ENCODE measurements at places on chromosomes 1 and 21.

DNA sequence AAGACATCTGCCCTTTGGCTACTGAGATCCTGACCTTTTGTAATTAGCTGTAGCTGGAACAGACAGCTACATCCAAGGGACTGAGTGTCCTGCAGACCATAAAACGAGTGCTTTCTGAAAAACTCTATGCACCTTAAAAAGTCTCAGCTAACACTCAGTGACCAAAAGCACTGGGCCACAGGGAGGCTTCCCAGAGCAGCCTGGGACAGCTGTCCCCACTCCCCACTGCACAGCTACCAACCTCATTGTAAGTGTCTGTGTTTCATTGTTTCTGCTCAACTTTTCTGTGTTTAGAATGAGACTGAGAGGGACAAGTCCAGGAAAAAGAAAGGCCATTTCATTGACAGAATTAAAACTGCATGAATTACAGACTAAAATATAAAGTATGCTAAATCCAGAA is 80.7 kb downstream of the SMYD2 start:
- DNase-seq, result no peak

GRCh38 chr1:85488126-85488525 is 23.2 kb upstream of the DDAH1 start:
- DNase-seq, result no peak

- no peak for DNase-seq
Observed at GRCh38 chr1:112011202-112011601, 21.7 kb upstream of the KCND3 start.

- DNase-seq, result no peak
Observed at GRCh38 chr1:38198099-38198498, 151.5 kb upstream of the POU3F1 start.

GRCh38 chr1:6163973-6164617 is 16.0 kb downstream of the CHD5 start:
- DNase-seq, result no peak

GRCh38 chr1:206842854-206843253 is 22.6 kb upstream of the IL20 start:
- no peak for DNase-seq

GRCh38 chr1:7595336-7595735 is 175.8 kb upstream of the VAMP3 start:
- no peak for DNase-seq

DNA sequence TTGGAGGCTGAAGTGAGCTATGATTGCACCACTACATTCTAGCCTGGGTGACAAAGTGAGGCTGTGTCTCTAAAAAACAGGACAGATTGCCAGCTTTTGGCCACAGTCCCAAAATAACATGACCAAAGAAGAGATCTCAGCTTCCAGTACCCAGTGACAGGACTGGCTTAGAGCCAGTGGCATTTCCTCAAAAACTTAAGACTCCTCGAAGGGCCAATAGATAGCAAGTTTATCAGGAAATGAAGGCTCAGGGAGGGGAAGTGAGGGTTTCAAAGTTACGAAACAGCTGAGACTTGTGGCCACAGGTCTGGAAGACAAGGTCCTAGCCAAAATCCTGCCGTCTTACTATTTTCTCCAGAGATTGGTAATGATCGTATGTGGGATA is 6.3 kb upstream of the TMEM39B start:
- no peak for DNase-seq

DNA sequence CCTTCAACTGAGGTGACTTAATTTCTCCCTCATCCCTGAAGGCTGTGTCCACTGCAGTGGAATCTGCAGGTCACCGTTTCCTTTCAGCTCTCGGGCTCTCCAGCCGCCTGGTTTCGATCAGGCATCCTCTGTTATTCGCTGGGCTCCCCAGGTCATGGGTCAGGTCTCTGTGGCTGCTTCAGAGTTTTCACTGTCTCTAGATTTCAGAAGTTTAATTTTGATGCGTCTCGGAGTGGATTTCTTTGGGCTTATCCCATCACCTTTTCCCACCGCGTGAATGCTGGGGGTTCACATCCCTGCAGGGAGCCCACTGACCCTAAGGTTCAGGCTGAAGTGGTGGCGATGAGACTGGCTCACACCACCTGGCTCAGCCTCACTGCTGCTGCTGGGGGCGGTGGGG is 3.3 kb downstream of the ACTRT2 start:
- no peak for DNase-seq

- DNase-seq, result no peak
Observed at GRCh38 chr21:36297406-36297937, 22.5 kb upstream of the MORC3 start.

DNA sequence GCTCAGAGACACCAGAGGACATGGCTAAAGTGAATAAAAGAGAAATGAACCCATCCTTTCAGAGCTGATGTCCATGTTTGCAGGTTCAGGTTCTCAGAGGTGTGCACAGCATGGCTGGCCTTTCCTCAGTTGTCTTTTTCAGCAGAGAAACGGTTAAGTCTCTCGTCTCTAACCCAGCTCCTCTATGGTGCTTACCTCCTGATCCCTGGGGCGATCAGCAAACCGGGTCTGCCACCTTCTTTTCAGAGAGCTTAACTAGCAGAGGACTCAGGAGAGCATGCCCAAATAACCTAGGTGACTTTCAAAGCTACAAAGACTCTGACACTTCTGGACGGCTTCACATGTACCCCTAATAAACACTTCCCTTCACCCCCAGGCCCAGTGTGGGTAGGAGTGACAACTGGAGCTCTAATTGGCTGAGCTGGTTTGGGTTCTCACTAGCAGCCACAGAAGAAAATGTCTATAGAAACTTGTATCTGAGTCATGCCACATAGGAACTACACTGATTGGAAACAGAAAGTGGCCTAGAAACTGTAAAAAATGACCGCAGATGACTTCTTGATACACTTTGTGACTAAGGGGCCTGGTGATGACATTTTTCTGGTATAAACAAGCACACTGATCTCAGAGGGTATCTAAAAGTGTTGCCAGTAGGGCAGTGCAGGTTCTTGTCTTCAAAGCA is at the start of gene AIM2:
Gene AIM2 (minus strand): TSS at position 329 of the 682 bp plus-strand sequence. CDS start 3,267 bp downstream, outside the sequence.
- DNase-seq, result no peak

GRCh38 chr21:21188513-21189195 is 190.4 kb downstream of the NCAM2 start:
- DNase-seq, result no peak

- no peak for DNase-seq
Observed at GRCh38 chr21:25350056-25350455, 257.2 kb downstream of the MRPL39 start.

- DNase-seq, result peak; percentile 38
Observed at GRCh38 chr1:24635195-24635843, 7.8 kb upstream of the SRRM1 start.

DNA sequence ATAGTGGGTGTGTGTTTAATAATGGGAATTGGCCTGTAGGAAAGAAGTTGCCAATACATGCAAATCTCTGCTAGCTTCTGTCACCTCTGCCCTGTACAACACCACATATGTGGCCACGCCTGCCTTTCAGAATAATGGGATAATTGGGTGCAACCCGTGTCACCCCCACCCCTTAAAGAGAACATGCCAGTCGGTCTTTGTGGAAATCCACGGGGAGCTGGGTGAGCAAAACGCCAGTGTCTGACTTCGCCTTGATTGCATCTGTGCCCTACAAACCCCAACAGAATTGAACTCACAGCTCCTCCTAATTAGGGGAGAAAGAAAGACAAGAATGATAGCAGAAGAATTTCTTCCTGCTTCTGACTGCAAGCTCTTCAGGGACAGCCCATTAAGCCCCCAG is 6.4 kb upstream of the PLXNA2 start:
- no peak for DNase-seq

DNA sequence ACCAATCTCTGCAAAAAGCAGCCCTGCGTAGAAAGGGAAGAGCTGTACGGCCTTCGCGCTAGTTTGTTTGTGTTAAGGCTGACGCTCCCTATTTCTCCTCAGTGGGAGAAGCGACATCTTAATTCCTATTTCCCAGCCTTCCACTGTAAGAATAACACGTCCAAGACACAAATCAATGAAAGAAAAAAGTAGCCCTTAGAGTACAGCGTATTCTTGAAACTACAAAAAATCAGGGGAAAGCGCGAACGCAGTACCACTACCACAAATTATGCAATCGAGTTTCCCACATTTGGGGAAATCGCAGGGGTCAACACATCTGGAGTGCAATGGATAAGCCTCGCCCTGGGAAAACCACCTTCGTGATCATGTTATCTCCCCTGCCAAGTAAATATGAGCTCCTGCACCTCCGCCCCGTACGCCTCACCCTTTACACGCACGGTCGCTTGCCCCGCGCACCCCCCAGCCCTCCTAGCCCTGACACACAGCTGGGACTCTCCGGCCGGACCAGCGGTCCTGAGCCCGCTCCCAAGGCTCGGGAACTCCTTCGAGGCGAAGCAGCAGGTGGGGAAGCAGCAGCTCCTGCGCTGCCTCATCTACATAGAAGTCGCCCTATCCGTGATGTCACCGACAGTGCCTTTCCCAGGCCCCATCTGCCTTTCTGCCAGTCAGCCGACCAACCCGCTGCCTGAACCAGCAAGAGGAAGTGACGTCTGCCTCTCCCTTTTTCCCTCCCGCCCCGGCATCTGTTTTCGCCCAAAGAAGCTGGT is 94.7 kb downstream of the PPIAL4G start:
- no peak for DNase-seq

GRCh38 chr1:30286241-30286987 is 437.0 kb downstream of the MATN1 start:
- peak; percentile 38 for DNase-seq
